NCI-H1417 (cell line): ENCODE measurements at places on chromosomes 7 and 10.

GRCh38 chr10:124641282-124642087, 102.7 kb downstream of the FAM53B start:
- DNase-seq = no peak

DNA sequence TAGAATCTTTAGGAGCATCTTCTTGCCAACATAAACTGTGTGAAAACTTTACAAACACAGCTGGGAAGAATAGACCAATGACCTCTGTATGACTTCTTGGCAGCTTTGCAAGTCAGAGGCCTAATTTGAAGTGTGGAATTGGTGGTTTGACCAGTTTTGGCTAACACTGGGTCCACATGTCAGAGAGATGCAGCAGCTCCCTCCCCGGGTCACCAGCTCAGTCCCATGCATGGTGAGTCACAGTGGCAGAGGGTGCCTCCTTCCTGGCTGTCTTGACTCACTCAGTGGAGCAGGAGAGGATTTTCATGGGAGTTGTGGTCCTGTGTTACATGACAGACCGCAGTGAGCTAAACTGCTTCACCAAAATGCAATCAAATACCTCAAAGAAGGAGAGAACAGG, 8.2 kb upstream of the STARD3NL start:
- no peak for DNase-seq

DNA sequence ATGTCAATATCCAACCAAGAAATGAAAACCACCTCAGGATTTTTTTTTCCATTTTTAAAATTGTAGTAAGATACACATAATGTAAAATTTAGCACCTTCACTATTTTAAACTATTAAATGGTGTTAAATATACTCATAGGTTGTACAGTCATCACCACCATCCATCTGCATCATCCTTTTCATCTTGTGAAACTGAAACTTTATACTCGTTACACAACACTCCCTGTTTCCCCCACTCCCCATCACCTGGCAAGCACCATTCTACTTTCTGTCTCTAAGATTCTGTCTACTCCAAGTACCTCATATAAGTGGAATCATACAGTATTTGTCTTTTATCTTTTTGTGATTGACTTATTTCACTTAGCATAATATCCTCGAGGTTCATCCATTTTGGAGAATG, 335.2 kb upstream of the NPSR1 start:
- no peak for DNase-seq

GRCh38 chr7:132207211-132207610, 369.1 kb downstream of the PLXNA4 start:
- DNase-seq = no peak

- DNase-seq = no peak
Measured at GRCh38 chr7:148318838-148319237, 271.7 kb upstream of the C7orf33 start.

- no peak for DNase-seq
Measured at GRCh38 chr7:8998762-8999161, 565.4 kb downstream of the NXPH1 start.
